NCI-H1048 (cell line): ENCODE measurements at places on chromosomes 1 and 21.

- DNase-seq, result no peak
Measured at GRCh38 chr1:87972811-87973210, 644.1 kb downstream of the LMO4 start.

DNA sequence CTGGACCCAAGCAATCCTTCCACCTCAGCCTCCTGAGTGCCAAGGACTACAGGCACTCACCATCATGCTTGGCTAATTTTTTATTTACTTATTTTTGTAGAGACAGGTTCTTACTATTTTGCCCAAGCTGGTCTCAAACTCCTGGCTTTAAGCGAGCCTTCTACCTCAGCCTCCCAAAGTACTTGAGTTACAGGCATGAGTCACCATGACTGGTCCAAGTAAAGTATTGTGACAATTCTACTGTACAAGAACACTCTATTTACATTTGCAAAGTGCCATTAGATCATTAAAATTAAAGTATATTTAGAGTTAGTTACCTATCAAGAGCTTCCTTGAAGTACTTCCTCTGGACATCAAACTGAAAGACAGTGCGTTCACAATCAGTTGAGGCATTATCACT, 44.8 kb downstream of the NRDC start:
- DNase-seq, result no peak

GRCh38 chr1:156658496-156658895, 16.6 kb downstream of the BCAN start:
- no peak for DNase-seq

GRCh38 chr21:38751379-38752050, 54.2 kb upstream of the ETS2 start:
- no peak for DNase-seq
